Sigmoid colon (tissue), 7 donors: ENCODE measurements at places on chromosomes 5 and 9.
A peak's percentile ranks its signal among the peaks of the same experiment; 100 is the strongest.

DNA sequence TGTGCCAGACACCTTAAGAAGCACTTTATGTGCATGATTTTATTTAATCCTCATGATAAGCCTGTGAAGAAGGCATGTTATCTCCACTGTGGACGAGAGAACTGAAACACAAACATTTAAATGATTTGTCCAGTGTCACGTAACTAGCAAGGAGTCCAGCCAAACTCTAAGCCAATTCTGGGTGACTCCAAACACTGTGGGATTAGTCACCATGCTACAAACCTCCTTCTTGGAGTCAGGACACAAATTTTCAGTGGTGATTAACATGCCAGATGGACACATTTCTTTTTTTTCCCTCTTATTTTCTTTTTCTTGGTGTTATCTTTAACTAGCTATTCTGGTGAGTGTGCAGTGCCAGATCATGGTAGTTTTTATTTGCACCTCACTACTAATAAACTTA lies 316.8 kb downstream of the NDUFS4 start:
- no peaks in the 10 kb centered on the region for H3K4me1 ChIP-seq
- no peaks in the 10 kb centered on the region for H3K27me3 ChIP-seq
- H3K4me3 ChIP-seq: no peak overlapping the region
- no peaks in the 10 kb centered on the region for H3K36me3 ChIP-seq

DNA sequence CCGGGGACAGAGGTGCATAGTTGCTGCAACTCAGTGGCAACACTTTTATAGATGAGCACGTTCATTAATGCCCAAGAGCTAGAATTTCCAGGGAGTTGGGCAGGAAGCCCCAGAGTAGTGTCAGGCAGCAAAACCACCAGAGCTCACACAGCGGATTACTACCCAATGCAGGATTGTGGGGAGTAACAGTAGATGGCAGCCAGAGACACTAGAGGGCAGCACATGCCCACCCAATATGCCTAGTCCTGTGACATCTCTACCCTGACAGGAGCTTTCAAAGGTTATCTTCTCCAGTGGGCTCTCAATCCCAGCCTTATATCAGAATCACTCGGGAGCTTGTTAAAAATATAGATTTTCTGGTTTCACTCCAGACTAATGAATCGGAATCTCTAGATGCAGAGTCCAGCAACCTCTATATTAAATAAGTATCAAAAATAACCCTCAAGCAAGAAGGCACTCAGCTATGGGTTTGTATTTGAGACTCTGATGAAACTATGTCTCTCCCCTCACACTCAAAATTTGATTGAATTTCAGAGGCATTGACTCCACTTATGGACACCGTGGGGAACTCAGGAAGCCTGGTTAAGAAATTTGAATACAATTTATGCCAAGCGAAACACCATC lies 58.4 kb upstream of the PHF24 start:
- no peak overlapping the region for H3K4me3 ChIP-seq
- no peaks in the 10 kb centered on the region for H3K4me1 ChIP-seq
- no peaks in the 10 kb centered on the region for H3K36me3 ChIP-seq
- no peaks in the 10 kb centered on the region for H3K27me3 ChIP-seq

DNA sequence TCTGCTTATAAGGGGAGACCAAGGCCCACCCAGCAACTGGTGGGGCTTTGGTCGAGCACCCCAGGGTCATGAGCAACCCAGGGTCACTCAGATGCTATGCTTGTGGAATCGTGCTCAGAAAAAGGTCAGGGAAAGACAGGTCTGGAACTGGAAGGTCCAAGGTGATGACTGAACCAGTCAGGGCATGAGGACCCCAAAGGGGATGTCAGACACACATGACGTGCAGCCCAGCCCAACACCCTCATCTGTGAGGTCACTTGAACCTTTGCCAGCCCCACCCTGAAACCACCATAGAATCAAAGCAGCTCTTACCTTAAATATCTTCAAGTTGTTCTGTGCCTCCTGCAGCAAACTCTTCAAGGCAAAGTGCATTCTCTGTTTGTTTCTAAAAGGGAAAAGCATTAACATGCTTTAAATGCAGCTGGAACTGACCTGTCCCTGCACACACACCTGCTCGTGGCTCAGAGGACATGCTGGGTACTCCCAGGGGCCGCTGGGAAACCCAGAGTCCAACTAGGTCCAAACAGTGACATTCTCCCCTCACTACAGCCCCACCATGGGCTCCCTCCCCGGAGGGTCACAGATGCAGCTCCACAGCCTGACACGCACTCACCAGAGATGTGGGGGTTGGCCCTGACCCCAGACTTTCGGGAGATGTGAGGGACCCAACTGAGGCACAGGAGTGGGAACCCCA lies 29.4 kb downstream of the IPPK start:
- no peaks in the 10 kb centered on the region for H3K4me1 ChIP-seq
- no peak overlapping the region for H3K27ac ChIP-seq
- H3K4me3 ChIP-seq: no peak overlapping the region
- no peaks in the 10 kb centered on the region for H3K27me3 ChIP-seq
- peaks cover 66% of the 10 kb centered on the region for H3K36me3 ChIP-seq

GRCh38 chr5:67059744-67060490 lies 136.7 kb downstream of the CD180 start:
- H3K4me3 ChIP-seq: no peak overlapping the region
- H3K36me3 ChIP-seq: no peaks in the 10 kb centered on the region
- no peak overlapping the region for H3K27ac ChIP-seq
- H3K27me3 ChIP-seq: no peaks in the 10 kb centered on the region

DNA sequence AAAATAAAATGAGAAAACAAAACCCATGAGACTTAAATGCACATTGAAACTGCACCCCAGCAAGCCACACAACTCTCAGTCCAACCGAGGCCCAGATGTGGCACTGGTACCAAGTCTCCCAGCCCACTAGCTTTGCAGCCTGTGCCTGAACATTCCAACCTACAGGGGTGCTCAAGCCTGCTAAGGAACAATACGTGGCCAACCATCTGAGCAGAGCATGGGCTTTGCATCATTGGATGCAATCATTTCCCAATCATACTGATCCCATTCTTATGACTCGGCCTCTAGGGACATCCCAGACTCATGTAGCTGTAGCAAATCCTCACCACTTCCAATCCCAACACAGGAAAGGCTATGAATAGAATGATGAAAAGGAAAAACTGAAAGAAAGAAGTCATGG lies 297.2 kb downstream of the SPOCK1 start:
- no peaks in the 10 kb centered on the region for H3K27me3 ChIP-seq
- H3K4me3 ChIP-seq: no peak overlapping the region
- H3K4me1 ChIP-seq: peaks cover 6% of the 10 kb centered on the region
- H3K36me3 ChIP-seq: no peaks in the 10 kb centered on the region
- peak; percentile 67 for DNase-seq

DNA sequence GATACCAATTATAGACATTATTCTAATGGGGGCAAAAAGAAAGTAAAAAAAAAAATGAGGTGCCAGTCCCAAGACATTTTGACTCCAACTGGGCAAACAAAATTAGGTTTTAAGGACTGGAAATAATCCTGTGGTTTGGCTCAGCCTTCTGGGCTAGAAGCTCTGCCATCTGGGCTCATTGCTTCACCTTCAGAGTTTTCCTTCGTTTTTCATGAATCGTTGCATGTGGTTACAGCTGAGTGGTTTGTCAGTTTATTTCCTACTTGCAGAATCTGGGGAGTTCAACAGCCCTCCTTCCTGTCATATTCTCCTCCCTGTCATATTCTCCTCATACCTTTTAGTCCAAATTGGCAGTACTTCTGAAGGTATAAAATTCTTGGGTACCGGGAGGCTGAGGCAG lies 12.0 kb downstream of the UGT3A2 start:
- no peak for DNase-seq
- H3K27me3 ChIP-seq: no peaks in the 10 kb centered on the region
- H3K4me3 ChIP-seq: no peak overlapping the region
- H3K4me1 ChIP-seq: no peaks in the 10 kb centered on the region

DNA sequence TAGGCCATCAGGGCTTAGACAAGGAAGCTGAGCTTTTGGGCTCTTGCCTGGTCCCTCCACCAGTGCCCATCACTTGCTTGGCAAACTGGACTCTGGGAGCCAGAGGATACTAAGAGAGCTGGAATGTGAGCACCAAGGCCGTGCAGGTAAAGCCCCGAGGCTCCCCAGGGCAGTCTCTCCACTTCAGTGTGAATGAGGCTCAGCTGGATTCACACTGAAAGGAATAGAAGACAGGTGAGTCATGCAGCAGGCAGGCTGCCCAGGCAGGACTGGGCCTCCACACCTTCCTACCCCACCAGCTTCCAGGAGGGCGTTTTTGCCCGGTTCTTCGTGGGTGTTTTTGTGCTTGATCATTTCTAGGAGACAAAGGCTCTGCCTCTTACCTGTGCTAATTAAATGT lies 7.3 kb upstream of the CTSV start:
- no peaks in the 10 kb centered on the region for H3K27me3 ChIP-seq
- no peaks in the 10 kb centered on the region for H3K4me1 ChIP-seq
- no peak overlapping the region for H3K27ac ChIP-seq
- no peaks in the 10 kb centered on the region for H3K36me3 ChIP-seq

GRCh38 chr5:116885825-116886224 lies 311.2 kb upstream of the SEMA6A start:
- no peaks in the 10 kb centered on the region for H3K4me1 ChIP-seq
- H3K27ac ChIP-seq: no peak overlapping the region
- no peak for DNase-seq
- H3K4me3 ChIP-seq: no peak overlapping the region
- no peaks in the 10 kb centered on the region for H3K27me3 ChIP-seq
- no peaks in the 10 kb centered on the region for H3K36me3 ChIP-seq

DNA sequence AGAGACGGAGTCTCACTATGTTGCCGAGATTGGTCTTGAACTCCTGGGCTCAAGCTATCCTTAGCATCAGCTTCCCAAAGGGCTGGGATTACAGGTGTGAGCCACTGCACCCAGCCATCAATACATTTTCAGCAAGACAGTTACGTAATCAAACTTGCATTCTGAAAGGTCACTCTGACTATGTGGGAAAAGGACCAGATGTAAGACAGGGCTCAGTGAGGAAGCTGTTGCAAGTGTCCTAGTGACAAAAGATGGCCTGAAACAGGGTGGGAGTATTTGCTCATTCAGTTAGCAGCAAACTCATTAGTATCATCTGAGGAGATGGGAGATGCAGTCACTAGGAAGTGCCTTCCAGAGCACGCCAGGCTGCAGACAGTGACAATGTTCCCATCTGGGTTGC lies 16.9 kb downstream of the MED27 start:
- H3K27me3 ChIP-seq: no peaks in the 10 kb centered on the region
- no peaks in the 10 kb centered on the region for H3K4me1 ChIP-seq
- no peak for DNase-seq
- H3K4me3 ChIP-seq: no peak overlapping the region
- H3K27ac ChIP-seq: no peak overlapping the region

GRCh38 chr9:92737611-92738299 lies 26.9 kb downstream of the BICD2 start:
- H3K4me1 ChIP-seq: peaks cover 57% of the 10 kb centered on the region
- no peak overlapping the region for H3K4me3 ChIP-seq
- no peak for DNase-seq
- no peaks in the 10 kb centered on the region for H3K36me3 ChIP-seq

DNA sequence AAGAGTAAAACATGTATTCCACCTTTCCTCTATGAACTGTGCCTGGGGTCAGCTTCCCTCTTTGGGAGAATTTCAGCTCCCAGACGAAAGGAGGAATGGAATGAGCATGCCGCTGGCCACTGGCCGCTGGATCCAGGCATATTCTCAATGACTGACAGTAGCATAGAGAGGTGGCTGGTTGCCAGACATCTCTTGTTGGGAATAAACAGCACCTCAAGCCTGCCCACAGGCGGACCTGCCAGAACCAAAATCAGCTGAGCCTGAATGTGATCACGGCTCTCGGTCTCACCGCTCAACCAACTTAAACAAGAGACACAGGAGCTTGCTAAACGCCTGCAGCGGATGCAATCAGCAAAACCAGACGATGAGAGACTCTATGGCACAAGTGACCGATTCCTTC lies 20.6 kb downstream of the TBC1D9B start:
- peaks cover 10% of the 10 kb centered on the region for H3K4me1 ChIP-seq
- peaks cover 57% of the 10 kb centered on the region for H3K36me3 ChIP-seq
- no peak overlapping the region for H3K4me3 ChIP-seq
- DNase-seq: no peak

DNA sequence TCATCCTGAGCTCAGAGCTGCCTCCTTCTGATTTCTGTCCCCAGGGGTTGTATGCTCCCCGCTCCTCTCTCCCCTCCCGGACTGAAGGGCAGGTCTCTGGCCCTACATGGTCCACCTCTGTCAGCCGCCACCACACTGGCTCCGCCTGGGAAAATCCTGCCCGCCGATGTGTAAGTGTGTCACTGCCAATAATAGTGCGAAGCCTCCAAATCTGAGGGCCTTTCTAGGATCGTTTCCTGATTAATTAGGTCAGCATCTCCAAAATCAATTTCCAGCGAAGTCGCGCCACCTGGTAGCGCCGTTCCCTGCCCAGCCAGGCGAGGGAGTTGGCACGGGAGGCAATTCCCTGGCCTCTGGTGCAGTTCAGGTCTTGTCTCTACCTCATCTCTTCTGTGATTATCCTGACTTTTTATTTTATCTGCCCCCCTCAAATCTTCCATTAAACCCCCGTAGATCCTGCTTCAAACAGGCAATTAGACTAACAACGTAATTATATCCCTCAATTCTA lies 73.5 kb downstream of the ZNF618 start:
- no peaks in the 10 kb centered on the region for H3K36me3 ChIP-seq
- no peaks in the 10 kb centered on the region for H3K27me3 ChIP-seq
- H3K4me1 ChIP-seq: no peaks in the 10 kb centered on the region
- no peak overlapping the region for H3K27ac ChIP-seq
- no peak overlapping the region for H3K4me3 ChIP-seq

GRCh38 chr9:99433555-99433954 lies 211.5 kb downstream of the SEC61B start:
- H3K27me3 ChIP-seq: no peaks in the 10 kb centered on the region
- no peak overlapping the region for H3K27ac ChIP-seq
- no peak for DNase-seq
- H3K4me3 ChIP-seq: no peak overlapping the region
- H3K36me3 ChIP-seq: no peaks in the 10 kb centered on the region

GRCh38 chr5:137001026-137001569 lies 498.0 kb downstream of the SPOCK1 start:
- no peak for DNase-seq
- no peaks in the 10 kb centered on the region for H3K4me1 ChIP-seq
- no peak overlapping the region for H3K4me3 ChIP-seq

GRCh38 chr9:71984403-71984802 lies 73.0 kb downstream of the C9orf85 start:
- H3K36me3 ChIP-seq: no peaks in the 10 kb centered on the region
- peaks cover 8% of the 10 kb centered on the region for H3K4me1 ChIP-seq
- no peak overlapping the region for H3K27ac ChIP-seq
- H3K27me3 ChIP-seq: no peaks in the 10 kb centered on the region
- H3K4me3 ChIP-seq: no peak overlapping the region

GRCh38 chr9:23636199-23636598 lies 189.8 kb downstream of the ELAVL2 start:
- no peaks in the 10 kb centered on the region for H3K36me3 ChIP-seq
- no peaks in the 10 kb centered on the region for H3K27me3 ChIP-seq
- no peak overlapping the region for H3K4me3 ChIP-seq
- H3K27ac ChIP-seq: no peak overlapping the region
- DNase-seq: no peak

- H3K4me3 ChIP-seq: no peak overlapping the region
- no peaks in the 10 kb centered on the region for H3K27me3 ChIP-seq
- DNase-seq: no peak
- no peaks in the 10 kb centered on the region for H3K4me1 ChIP-seq
These were observed 97.6 kb downstream of the CDH10 start for GRCh38 chr5:24547132-24547531.

GRCh38 chr5:167285591-167285990 lies 1005.9 kb upstream of the WWC1 start:
- H3K4me3 ChIP-seq: no peak overlapping the region
- H3K27me3 ChIP-seq: no peaks in the 10 kb centered on the region
- no peak overlapping the region for H3K27ac ChIP-seq
- H3K4me1 ChIP-seq: no peaks in the 10 kb centered on the region
